ENCODE measurements at places on chromosomes 3 and 15. TPM values are rescaled to one million over a fixed set of nuclear protein-coding genes. Genes with fewer than 3 reads are reported as not detected.

DNA sequence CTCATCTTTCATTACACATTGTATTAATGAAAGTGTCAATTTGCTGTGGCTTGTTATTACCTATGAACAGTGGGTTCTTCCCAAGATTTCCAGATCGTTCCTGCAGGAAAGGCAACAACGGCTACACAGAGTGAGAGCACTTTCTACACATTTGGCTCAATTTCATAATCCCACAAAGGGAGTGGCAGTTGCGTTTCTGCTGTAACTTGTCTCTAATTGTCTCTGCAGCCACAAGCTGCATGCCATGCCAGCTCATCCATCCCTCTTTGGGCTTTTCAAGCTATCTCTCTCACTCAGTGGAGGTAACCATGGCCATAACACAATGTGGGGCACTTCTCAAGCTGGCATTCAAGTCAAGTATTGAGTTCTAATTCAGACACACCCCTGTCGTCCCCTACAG lies 27.7 kb upstream of the CPNE4 start:
- H3K27ac ChIP-seq, result no peak overlapping the region
- peaks cover 3% of the 10 kb centered on the region for H3K27me3 ChIP-seq

GRCh38 chr3:87733671-87734367 lies 325.0 kb downstream of the CGGBP1 start:
- no peaks in the 10 kb centered on the region for H3K27me3 ChIP-seq
- no peak overlapping the region for H3K4me3 ChIP-seq
- H3K36me3 ChIP-seq, result no peaks in the 10 kb centered on the region
- no peak overlapping the region for H3K27ac ChIP-seq
- no peaks in the 10 kb centered on the region for H3K4me1 ChIP-seq

Gene GPR149
- total RNA-seq, result not detected

Gene SLCO2A1
- 1.1 TPM for total RNA-seq

Gene GUCA1C
- total RNA-seq, result not detected

Gene CCRL2
- total RNA-seq, result not detected
